ENCODE measurements at places on chromosomes 16 and 17. TPM values are rescaled to one million over a fixed set of nuclear protein-coding genes. Genes with fewer than 3 reads are reported as not detected.

The KRT23 gene
- total RNA-seq, result not detected

The MT4 gene
- not detected for total RNA-seq

The HS3ST6 gene
- not detected for total RNA-seq

The NXN gene
- total RNA-seq, result 2.0 TPM

The DHX58 gene
- total RNA-seq, result 10.3 TPM

The KRT15 gene
- 3.0 TPM for total RNA-seq

The FKBP10 gene
- 354 TPM for total RNA-seq

The PRSS8 gene
- not detected for total RNA-seq

The SYNGR3 gene
- total RNA-seq, result 0.66 TPM

The YPEL2 gene
- total RNA-seq, result 16.9 TPM

The FDXR gene
- 19.6 TPM for total RNA-seq

The AANAT gene
- total RNA-seq, result not detected

The NOL3 gene
- 23.9 TPM for total RNA-seq

The MYL11 gene
- not detected for total RNA-seq

The NPIPA8 gene
- total RNA-seq, result 0.40 TPM

The PRPF8 gene
- 117 TPM for total RNA-seq

The PLXDC1 gene
- 0.40 TPM for total RNA-seq

The HSPB9 gene
- total RNA-seq, result not detected

The CTCF gene
- 20.1 TPM for total RNA-seq

The YWHAE gene
- 335 TPM for total RNA-seq

The CLEC3A gene
- total RNA-seq, result not detected

The LPCAT2 gene
- total RNA-seq, result 18.9 TPM
